Hematopoietic multipotent progenitor cell treated with erythropoietin and hydrocortisone succinate and interleukin-3 and kit ligand, for 15 days (in vitro differentiated cells): ENCODE measurements at places on chromosomes 13 and 19.

- DNase-seq: no peak
Observed at GRCh38 chr19:33055718-33056117, 9.0 kb downstream of the RHPN2 start.

GRCh38 chr19:6023936-6024335 lies 46.0 kb upstream of the RANBP3 start:
- no peak for DNase-seq

- DNase-seq: no peak
Observed at GRCh38 chr19:38224014-38224862, at the start of gene DPF1. DPF1 (minus strand) TSS chr19:38224222; CDS start chr19:38224142, 80 bp downstream.

DNA sequence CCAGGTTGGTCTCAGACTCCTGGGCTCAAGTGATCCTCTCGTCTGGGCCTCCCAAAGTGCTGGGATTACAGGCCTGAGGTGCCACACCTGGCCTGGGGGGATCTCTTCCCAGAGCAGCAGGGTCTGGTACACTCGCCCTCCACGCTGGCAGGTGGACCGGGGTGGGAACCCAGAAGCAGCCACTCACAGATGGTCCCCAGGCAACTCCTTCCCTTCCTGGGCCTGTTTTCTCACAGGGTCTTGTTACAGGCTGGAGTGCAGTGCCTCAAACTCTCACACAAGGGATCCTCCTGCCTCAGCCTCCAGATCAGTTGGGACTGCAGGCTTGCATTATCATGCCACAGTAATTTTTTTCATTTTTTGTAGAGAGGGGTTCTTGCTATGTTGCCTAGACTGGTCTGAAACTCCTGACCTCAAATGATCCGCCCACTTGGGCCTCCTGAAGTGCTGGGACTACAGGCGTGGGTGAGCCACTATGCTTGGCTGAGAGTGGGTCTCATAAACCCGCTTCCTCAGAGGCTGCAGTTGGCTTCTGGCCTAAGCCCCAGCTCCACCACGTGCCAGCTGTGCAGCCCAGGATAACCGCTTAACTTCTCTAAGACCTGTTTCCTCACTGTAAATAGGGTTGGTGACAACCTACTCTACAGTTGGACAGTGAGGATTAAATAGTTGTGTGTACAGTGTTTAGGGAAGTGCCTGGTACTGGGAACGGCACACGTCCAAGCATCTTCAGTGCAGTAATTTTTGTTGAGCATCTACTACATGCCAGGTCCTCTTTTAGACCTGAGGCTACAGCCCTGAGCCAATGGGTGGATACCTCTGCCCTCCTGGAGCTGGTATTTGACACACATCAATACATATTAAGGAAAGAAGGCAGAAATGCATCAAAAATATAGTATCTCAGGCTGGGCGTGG lies 871 bp upstream of the CCER2 start:
- no peak for DNase-seq

GRCh38 chr19:32291876-32292275 lies 53.5 kb upstream of the ZNF507 start:
- no peak for DNase-seq

GRCh38 chr13:110600261-110600819 lies 15.0 kb upstream of the NAXD start:
- no peak for DNase-seq

DNA sequence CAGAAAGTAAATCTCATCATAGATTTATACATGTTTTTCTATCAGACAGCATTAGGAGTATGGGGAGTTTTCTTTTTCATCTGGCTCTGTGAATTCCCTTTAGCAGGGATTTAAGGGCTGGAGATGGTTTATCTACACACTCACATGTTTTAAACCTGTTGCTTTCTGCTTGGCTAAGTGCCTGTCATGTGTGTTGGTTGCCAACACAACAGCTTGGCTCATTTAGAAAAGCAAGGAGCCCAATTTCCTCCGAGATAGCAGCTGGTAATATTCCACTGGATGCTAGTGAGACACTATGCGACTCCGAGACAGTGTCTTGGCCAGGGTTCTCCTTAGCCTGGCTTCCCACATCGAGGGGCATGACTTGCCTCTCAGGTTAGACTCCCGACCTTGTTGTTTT lies 83.3 kb downstream of the KLF5 start:
- DNase-seq: no peak

- no peak for DNase-seq
Observed at GRCh38 chr13:78437781-78438180, 165.6 kb downstream of the POU4F1 start.

GRCh38 chr13:39149896-39150295 lies 111.6 kb downstream of the NHLRC3 start:
- no peak for DNase-seq

DNA sequence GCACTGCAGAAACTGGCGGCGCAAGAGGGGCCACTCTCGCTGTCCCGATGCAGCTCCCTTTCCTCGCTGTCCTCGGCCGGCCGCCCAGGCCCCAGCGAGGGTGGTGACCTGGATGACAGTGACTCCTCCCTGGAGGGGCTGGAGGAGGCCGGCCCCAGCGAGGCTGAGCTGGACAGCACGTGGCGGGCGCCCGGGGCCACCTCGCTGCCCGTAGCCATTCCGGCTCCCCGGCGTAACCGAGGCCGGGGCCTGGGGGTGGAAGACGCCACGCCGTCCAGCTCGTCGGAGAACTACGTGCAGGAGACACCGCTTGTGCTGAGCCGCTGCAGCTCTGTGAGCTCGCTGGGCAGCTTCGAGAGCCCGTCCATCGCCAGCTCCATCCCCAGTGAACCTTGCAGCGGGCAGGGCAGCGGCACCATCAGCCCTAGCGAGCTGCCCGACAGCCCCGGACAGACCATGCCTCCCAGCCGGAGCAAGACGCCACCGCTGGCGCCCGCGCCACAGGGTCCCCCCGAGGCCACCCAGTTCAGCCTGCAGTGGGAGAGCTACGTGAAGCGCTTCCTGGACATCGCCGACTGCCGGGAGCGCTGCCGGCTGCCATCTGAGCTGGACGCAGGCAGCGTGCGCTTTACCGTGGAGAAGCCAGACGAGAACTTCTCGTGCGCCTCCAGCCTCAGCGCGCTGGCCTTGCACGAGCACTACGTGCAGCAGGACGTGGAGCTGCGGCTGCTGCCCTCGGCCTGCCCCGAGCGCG lies 12.4 kb downstream of the C19orf25 start:
- DNase-seq: no peak

GRCh38 chr19:49712397-49712859 lies 21.5 kb downstream of the CPT1C start:
- peak; percentile 28 for DNase-seq

DNA sequence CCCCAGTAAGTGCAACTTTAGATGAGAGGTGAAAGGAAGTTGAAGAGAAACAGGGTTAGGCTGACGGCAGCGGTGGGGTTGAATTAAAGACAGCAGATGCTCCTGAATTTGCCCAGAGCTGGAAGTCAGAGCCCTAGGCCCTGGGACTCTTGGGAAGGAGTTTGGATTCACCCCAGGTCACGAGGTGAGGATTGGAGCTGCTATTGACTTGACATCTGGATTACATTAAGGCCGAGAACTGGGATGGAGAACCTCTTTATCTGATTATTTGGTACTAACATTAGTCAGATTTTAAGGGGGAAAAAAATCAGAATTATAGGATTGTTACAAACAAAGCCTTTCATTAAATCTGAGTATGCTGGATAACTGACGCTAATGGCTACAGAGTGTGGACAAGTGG lies 367.2 kb downstream of the ZNF536 start:
- DNase-seq: no peak

DNA sequence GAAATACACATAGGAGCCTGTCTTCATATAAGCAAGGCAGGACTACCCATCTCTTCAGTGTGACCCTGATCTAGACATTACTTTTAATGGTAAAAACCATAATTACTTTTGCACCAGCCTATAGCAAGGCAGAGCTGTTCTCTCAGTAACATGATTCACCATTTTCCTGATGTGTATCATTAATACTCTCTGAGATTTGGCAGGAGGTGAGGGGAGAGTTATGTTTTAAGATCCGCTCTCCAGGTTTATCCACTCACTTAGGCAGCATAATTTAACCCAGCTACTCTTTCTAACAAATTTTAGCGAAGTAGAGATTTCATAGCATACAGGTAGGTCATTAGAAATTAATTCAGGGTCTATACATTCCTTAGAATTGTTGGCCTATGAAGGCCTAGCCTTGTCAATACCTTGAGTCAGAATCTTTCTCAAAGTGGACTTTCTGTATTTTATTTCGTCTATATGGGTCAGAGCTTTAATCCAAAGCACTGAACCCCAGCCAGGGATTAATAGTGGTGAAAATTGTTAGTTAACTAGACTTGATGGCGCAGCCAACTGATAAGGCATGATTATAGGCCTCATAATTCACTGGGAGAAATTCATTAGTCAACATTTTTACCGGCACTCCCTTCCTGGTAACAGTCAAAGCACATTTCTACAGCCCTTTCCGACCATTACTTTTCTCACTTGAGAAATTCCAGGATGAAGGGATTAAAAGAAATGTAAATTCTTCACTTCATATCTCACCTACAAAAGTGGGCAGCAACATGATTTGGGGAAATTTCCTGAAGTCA lies 955.1 kb downstream of the DIAPH3 start:
- no peak for DNase-seq

DNA sequence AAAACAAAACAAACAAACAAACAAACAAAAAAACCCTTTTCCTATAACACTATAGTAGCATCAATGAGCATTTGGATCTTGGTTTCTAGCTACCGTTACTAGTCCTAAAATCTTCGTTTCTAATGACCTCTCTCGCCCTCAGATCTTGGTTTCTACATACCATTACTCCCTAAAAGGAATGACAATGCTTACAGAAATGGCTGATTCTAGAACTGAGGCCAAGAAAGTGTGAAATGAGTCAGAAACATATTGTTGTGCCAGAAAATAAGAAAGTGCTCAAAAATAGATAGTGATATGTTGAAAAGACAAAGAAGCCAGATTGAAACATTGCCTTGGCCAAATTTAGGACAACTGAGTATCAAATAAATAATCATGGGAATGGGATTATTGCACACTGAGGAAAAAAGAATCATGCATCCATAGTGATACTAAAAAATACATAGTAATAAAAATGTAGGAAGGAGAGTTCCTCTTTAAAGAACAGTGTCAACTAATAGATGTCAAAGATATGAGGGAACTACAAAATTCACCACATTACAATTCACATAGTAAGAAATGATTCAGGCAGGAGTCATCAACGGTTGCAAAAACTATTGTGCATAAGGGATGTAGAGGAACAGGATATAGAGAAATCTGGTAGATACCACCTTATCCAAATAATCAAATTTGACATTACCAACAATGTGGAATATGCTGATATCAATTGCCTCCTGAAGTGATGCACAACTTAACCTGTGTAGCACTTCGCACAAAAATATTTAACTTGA lies 386.6 kb downstream of the DIAPH3 start:
- DNase-seq: no peak

DNA sequence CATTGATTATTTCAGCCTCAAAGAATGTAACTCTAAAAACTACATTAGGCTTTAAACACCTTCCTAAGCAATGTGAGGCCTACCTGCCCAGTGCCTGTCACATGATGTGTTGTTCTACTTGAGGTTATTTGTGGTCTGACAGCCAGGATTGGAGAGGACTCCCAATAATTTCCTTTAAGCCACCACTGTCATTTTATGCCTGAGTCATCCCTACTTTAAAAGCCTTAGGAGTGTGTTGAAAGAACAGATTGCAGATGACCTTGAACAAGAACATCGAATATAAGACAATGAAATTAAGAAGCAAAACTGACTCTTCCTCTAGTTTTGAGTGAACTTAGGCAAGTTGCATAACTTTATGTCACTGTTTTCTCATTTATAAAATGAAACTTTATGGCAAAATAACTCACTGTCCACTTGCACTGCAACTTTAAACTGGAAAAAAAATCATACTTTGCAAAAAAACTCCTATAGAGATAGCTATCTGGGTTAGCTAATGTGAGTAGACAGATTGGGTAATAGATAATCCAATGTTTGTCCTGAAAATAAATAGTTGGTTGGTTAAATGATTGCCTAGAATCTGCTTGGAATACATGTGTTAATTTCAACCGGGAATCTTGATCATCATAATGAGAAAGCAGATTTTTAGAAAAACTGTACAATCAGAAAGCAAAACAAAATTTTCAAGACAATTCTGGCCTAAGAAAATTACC lies 361.2 kb downstream of the SUCLA2 start:
- no peak for DNase-seq

DNA sequence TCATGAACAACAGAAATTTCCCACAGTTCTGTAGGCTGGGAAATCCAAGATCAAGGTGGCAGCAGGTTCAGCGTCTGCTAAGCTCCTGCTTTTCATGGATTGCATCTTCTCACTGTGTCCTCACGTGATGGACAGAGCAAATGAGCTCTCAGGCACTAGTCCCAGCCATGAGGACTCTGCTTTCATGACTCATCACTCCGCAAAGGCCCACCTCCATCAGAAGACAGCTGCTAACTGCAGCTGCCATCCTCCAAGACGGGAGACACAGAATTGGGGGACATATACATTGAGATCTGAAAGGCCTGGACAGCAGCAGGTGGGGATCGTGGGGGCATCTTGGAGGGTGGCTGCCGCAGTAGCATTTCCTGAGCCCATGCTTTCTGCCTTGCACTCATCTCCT lies 44.4 kb upstream of the SPATA13 start:
- no peak for DNase-seq

GRCh38 chr13:82036602-82037001 lies 1695.7 kb upstream of the SPRY2 start:
- DNase-seq: no peak

- no peak for DNase-seq
Observed at GRCh38 chr13:24217601-24218281, 57.2 kb downstream of the SPATA13 start.

- DNase-seq: no peak
Observed at GRCh38 chr19:58429745-58430144, 10.2 kb downstream of the ZNF132 start.

- peak; percentile 61 for DNase-seq
Observed at GRCh38 chr13:101626925-101627555, 174.6 kb downstream of the ITGBL1 start.

DNA sequence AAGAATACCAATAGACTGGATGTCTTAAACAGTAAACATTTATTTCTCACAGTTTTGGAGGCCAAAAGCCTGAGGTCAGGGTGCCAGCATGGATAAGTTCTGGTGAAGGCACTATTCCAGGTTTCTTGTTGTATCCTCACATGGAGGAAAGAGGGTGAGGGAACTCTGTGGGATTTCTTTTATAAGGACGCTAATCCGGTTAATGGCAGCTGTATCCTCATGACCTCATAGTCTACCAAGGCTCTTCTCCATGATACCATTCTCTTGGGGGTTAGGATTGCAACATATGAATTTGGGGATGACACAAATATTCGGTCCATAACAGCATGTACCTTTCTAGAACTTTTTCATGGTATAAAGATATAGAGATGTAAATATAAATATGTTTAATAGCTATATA lies 412.0 kb downstream of the LMO7 start:
- DNase-seq: no peak

- no peak for DNase-seq
Observed at GRCh38 chr13:112940236-112940635, 28.8 kb upstream of the MCF2L start.

GRCh38 chr19:48629297-48629598 lies 7.9 kb downstream of the DBP start:
- DNase-seq: no peak
